ENCODE measurements at places on chromosomes 3 and 15. TPM values are rescaled to one million over a fixed set of nuclear protein-coding genes. Genes with fewer than 3 reads are reported as not detected.
A peak's percentile ranks its signal among the peaks of the same experiment; 100 is the strongest.

The AQR gene
- 17.5 TPM for total RNA-seq

DNA sequence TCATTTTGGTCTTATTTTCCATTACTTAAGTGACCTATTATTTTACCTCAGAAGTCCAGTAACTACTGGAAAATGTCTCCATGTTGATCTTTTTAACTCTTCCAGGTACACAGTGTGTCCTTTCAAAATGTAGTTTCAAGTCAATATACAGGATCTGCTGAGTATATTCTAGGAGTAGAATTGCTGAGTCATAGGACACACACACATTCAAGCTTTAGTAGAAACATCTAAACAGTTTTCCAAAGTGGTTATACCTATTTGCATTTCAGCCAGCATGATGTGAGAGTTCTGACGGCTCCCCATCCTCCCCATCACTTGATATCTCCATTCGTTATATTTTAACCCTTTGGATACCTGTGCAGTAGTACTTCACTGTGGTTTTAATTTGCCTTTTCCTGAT lies 271.9 kb downstream of the MCTP2 start:
- no peak for DNase-seq

GRCh38 chr3:70770650-70771049 lies 458.2 kb upstream of the MDFIC2 start:
- DNase-seq: no peak

GRCh38 chr15:40092256-40092978 lies 16.3 kb downstream of the BMF start:
- peak; percentile 79 for DNase-seq

DNA sequence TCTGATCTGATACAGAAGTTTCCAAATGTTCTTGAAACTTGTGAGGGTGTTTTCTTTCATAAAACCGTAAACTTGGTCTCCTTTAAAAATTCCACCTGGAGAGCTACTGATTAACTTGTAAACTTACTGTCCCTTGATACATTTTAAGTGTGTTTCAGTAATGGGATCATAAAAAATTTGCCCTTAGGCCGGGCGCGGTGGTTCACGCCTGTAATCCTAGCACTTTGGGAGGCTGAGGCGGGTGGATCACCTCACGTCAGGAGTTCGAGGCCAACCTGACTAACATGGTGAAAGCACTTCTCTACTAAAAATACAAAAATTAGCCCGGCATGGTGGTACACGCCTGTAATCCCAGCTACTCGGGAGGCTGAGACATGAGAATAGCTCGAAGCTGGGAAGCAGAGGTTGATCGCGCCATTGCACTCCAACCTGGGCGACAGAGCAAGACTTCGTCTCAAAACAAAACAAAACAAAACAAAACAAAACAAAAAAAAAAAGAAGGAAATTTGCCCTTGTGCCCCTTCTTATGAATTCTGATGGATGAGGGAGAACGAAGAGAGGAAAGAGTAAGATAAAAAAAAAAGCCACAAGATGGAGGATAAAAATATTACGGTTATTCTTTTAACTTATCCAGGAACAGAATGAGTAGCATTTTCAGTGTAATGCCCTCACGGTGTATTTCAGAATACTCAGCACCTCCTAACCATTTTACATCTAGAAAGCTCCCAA lies 32.1 kb upstream of the AP4E1 start:
- DNase-seq: no peak

DNA sequence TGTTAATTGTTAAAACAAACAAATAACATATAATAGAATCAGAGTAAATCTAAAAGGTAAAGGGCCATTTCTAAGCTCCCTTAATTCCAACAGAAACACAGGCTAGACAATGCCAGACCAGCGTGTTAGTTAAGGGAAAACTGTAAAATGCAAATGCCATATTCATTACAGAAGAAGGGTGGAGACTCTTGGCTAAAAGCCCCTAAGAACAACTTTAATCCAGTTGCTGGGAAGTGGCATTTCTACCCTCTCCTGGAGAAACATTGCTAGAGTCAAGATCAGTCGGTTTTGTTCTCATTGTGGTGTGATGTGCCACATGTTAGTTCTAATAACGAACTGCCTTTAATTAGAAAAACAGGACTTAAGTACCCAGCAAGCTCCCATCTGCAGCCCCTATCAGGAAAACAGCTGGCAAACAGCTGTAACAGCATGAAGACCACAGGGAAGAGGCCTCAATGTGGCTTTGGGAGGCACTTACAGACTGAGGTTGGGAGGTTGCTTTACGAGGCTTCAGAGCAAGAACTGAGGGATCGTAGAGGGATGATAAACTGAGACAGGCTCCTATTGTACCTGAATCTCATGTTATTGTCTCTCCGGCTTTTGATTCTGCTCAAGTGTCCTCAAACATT lies 1134.8 kb downstream of the ROBO1 start:
- no peak for DNase-seq

GRCh38 chr3:52614689-52615088 lies 71.0 kb downstream of the PBRM1 start:
- no peak for DNase-seq

The OR5K2 gene
- not detected for total RNA-seq

DNA sequence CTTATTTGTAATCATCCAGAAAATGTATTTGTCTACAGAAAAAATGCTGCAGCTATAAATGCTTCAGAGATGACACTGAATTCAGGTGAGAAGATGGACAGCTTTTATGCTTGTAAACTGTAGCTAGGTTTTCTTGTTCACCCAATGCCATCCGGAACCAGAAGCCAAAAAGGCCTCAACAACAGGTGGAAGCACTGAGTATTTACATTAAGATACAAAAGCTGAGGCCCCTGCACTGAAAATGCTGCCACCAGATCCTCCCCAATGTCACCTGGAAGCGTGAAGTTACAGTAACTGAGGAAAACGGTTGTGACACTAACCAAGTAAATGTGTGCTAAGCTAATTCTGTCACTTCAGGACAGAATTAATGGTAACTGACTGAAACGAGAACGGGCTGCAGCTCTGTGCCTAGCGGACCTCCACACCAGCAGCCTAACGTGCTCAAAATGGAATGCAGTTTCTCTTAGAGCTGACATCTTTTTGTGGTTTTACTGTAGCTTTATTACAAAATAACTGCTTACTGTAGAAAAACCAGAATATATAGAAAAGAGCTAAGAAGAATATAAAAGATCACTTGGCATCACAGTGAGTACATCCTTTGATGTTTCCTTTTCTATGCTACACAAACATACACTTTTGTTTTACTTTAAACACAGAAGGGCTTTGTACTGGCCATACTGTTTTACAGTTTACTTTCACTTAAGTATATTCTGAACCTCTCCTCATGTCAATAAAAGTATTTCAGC lies 7.6 kb downstream of the CHSY1 start:
- peak; percentile 44 for DNase-seq

DNA sequence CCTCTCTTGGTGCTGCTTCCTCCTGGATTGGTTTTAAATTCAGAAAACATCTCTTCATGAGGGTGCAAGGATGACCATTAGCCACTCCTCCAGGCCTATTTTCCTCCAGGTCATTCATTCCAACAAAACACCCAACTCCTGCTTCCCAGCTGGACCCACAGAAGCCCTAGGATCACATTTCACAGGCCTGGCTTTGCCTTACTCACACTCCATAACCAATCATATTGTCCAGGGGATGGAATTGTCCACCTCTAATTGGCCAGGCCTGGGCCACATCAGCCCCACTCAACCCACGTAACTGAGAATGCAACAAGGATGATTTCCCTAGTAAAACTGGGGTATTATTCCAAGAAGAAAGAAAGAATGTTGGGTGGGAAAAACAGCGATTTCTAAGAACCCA lies 616.7 kb upstream of the SUCLG2 start:
- no peak for DNase-seq

GRCh38 chr3:133797396-133798105 lies 8.1 kb upstream of the SRPRB start:
- DNase-seq: no peak

DNA sequence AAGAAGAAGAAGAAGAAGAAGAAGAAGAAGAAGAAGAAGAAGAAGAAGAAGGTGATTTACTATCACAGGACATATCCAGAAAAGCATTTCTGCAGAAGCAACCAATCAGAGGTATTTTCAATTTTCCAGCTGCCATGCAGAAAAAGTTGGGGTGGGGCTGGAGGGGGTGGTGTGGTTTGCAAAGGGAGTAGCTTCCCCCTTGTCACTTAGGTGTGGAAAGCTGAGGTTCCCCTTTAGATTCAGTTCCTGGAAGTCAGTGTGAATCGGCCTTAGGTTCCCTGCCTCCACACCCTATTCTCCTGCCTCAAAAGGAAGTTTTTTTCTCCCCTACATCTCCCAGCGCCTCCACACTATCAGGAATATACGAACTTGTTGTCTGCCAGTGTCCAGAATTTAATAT lies 276.7 kb upstream of the ARRDC4 start:
- DNase-seq: no peak

The GRK7 gene
- not detected for total RNA-seq

The MAP2K1 gene
- total RNA-seq: 21.2 TPM

DNA sequence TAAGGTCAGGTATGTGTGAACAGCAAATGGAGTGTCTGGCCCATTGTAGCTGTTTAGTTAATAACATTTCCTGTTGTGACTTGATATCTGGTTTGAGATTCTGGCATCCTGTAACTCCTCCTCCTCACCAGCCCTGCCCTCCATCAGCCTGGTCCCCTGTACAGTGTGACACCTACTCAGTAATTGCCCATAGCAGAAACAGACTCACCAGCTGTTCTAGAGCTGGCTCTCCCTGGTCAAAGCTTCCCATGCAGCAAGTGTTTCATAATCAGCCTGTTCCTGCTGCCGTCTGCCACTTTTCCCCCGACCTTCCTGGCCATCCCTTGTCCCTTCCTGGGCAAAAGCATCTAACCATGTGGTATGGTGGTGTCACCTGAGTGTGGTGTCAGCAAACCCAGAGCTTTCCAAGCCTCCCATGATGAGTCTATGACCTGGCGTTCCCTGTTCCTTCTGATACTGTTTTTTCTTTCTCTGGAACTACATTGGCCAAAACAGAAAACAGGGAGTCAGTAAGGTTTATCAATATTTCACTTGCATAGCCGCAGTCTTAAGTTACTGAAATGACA lies 55.4 kb downstream of the B3GALNT1 start:
- no peak for DNase-seq

The TAGLN3 gene
- not detected for total RNA-seq

DNA sequence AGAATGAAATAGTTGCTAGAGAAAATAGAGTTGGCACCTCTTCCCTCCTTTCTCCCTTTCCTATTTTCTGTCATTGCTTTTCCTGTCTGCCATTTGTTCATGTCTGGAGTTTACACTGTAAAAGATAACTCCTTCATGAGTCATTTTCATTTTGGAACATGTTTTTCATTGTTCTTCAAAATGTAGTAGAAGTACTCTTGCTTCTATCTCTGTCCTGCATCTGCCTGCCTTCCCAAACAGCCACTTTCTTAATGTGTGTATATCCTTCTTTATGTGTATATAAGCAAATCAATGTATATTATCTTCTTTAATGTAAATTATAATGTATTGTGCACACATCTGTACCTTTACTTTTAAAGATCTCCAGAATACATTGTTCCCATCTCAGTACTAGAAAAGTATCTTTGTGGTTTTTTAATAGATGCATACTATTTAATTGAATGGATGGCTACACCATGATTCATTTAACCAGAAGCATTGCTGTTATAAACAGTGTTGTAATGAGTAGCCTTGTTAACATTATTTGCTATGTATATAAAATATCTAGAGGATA lies 41.1 kb downstream of the TSC22D2 start:
- no peak for DNase-seq

The P2RY14 gene
- total RNA-seq: 2.7 TPM

DNA sequence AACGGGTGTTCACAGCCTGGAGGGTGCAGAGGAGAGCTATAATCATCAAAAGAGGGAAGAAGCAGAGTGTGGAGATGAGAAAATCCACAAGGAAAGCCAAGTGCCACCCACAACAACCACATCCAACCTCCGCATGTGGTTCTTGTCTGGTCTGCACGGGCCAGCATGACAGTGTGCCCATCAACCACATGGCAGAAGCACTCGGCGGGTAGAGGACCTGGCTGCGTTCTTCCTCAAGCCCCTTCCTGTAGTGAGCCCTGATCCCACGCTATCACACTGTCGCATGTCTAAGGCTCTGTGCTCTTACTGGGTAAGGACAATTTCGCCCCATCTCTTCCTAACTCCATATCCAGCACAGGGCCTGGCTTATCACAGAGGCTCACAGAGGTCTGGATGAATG lies 41.9 kb downstream of the PTPN23 start:
- DNase-seq: no peak

- DNase-seq: no peak
Measured at GRCh38 chr3:94904156-94904674, 841.4 kb downstream of the NSUN3 start.

DNA sequence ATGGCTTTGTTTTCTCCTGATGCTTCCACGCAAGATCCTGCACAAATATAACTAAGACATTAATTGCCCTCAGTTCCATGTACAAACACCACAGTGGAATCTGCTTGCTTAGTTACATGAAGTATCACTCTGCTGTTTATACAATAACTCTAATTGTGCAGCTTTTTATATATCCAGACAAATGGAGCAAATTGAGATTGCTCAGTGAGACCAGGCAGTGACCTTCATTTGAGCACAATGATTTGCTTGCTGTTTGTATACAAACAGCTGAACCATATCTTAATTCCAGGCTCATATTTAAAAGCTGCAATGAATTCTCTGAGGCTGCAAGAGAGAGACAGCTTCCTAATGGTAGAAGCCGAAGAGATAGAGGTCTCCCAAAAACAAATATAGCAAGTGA lies 243.7 kb downstream of the CADPS start:
- no peak for DNase-seq

DNA sequence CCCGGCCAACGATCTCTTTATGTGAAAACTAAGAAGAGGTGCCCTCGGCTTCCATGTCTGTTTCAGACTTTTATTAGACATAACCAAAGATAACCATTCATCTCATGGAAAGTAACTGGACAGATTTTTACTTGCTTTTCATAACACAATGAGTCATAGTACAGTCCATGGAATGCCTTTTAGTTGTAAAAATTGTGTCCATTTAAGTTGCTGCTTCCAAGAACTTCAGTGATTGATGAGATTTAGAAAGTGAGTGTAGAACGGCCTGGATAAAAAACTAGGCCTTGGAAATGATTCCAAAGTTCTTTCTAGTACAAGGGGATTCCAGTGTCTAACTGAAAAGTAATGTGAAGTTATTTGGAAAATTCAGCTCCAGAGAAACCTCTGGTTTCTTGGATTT lies 10.8 kb downstream of the EIF2AK4 start:
- DNase-seq: no peak

The FNDC3B gene
- 54.9 TPM for total RNA-seq

Measured in ascending aorta (tissue), 2 donors.